ENCODE measurements at places on chromosomes 2 and 18. TPM values are rescaled to one million over a fixed set of nuclear protein-coding genes. Genes with fewer than 3 reads are reported as not detected.

Gene CXCR2
- total RNA-seq: not detected

Gene REG3A
- not detected for total RNA-seq

- DNase-seq: peak; percentile 88
These were observed 36.4 kb downstream of the STK39 start for GRCh38 chr2:168210895-168211570.

DNA sequence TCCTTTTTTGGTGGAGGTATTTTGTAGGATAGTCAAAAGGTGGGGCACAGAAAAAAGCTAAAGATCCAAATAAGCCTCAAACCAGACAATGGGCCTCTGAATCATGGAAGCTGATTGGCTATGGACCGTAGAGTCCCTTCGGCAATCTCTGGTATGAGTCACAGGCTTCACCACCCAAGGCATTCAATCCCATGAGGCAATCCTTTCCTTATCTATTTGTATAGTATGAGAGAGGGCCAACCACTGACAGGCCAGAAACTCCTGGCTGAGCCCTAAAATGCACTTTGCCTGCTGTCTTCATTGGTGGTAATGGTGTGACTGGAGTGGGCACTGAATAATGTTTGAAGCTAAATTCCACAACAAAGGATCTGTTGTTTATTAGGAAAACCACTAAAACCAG, 38.7 kb upstream of the MEX3C start:
- DNase-seq: peak; percentile 91

GRCh38 chr2:85781013-85781332, 27.2 kb downstream of the ATOH8 start:
- no peak for DNase-seq

- no peak for DNase-seq
These were observed 12.1 kb downstream of the AMER3 start for GRCh38 chr2:130767408-130767775.

- no peak for DNase-seq
These were observed 114.6 kb downstream of the MYO5B start for GRCh38 chr18:50080316-50080715.

- DNase-seq: no peak
These were observed 131.3 kb downstream of the LPIN1 start for GRCh38 chr2:11877764-11878163.

DNA sequence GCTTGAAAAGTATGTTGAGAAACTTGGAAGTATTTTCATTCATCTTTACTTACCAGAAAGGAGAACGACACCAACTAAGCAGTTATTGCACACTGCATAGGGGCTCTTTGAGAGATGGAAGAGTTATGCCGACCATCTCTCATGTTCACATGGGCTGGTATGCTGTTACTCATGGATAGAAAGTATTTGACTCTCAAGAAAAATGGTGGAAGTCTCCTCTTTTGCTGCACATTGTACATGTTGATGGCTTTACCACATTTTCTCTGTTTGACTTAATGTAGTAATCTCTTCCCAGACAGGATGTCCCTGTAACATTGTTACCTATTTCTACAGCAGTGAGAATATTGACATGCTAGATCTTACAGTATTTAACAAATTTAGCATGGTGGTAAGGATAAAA, 23.2 kb downstream of the CAB39 start:
- no peak for DNase-seq

DNA sequence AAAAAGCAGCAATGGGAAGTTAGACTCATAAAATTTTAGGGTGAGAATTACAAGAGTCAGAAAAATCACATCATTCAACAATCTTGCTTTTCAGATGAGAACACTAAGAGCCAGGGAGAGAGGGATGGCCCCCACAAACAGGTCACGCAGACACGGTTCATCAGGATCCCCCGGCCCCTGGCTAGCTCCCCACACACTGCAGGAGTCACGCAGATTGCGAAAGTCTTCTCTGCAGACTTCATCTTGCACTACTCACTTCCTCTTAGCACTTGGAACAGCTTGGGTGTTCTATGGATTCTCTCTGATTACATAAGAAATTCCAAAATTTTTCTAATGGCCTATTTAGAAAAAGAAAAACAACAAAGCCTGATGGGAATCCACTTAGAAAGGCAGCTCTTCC, 21.6 kb upstream of the SULT1C2 start:
- peak; percentile 69 for DNase-seq

DNA sequence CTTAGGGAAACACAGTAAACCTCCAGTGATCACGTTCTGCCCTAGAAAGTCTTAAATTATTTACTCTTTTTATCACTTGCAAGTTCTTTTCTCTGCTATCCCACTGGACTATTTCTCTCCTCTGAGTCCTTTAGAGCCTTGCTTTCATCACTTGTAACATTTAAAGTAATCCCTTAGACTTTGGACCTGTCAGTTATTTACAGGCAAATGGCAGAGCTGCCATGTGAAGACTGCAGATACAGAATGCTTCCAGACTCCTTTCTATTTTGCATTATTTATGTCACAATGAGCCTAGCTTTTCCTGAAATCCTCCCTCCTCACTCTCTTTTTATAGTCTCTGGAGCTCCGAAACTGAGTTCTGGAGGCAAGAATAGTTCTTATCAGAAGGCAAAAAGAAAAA, 325.6 kb upstream of the TRIB2 start:
- DNase-seq: peak; percentile 5

DNA sequence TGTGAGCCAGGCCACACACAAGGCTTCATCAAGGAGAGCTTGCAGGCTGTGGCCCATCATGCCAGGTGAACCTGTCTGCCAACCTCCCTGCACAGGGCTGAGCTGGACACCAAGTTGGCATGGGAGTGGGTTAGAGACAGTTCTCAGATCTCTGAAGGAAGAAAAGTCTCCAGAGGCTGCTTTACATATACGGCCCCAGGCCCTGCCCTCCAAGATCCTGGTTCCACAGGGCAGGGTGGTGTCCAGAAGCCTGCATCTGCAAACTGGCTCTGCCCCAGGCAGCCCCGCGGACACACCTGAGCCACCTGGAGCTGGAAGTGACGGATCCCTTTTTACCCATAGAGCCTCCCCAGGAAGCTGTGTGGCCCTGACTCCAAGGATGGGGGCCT, 24.2 kb upstream of the HES6 start:
- DNase-seq: no peak

DNA sequence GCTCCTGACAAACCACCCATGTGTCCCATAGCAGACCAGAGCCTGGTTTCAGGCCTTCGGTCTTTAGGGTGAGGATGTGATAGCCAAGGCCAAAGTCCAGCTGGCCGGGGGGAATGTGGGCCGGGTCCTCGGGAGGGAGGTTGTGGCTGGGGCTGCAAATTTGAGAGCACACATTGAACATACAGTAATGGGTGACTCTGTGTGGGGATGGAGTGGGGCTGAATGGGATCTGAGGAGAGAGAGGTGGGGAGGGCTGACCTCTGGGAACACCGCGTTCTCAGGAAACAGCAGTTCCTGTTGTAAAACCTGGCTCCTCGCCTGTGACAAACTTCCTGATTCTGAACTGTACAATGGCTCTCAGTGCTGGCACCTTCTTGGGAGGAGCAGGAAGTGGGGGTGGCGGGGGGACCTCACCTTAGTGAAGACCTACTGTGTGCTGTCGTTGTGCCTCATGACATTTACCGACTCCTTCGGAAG, 48.8 kb downstream of the MCFD2 start:
- DNase-seq: no peak

DNA sequence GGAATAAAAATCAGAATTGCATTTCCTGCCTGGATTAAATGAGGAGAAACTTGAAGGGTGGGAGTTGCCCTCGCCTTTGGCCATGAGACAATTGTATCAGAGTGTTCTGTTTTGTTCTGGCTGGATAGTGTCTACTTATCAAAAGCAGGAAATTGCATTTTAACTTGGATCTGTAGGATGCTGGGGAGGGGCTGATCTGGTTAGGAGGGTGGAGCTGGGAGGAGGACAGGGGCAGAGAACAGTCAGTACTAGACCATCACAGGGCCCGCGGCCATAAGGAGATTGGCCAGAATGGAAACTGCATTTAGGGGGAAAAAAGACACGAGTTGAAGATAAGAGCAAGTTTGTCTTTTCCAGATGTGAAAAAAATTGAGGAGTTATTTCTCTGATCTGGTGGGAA, 199.1 kb upstream of the POU3F3 start:
- DNase-seq: no peak

DNA sequence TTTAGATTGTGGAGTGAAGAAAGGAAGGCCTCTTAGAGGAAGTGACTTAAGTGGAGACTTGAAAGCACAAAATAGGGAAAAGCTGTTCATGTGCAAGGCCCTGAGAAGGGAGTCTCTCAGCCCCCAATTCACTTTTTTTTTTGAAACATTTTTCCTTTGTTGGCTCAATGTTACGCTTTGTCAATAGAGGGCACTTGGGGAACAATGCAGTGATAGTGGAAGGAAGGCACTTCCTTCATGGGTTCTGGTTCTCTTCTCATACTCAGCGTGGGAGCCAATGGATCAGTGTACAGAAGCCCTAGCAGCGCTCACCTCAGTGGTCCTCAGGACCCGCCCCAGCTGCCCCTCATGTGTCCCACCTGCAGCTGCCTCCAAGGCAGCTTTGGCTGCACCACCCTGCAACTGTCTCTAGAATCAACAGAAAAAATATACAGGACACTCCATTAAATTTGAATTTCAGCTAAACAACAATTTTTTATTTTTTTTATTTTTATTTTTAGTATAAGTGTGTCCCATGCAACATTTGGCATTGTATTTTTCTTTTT, 8.6 kb upstream of the C2orf42 start:
- no peak for DNase-seq

Gene TP53I3
- 22.3 TPM for total RNA-seq

DNA sequence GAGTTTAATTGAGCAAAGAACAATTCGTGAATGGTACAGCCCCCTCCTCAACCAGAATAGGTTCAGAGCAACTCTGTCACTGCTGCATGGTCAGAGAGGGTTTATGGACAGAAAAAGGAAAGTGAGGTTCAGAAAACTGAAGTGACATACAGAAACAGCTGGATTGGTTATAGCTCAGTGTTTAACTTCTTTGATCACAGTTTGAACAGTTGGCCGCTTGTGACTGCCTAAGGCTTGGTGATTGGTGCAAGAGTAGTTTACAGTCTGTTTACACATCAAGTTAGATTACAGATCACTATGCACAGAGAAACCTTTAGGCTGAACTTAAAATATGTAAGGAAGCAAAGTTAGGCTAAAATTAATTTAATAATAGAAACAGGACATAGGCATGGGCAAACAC, 459.2 kb downstream of the KCNJ3 start:
- DNase-seq: no peak

DNA sequence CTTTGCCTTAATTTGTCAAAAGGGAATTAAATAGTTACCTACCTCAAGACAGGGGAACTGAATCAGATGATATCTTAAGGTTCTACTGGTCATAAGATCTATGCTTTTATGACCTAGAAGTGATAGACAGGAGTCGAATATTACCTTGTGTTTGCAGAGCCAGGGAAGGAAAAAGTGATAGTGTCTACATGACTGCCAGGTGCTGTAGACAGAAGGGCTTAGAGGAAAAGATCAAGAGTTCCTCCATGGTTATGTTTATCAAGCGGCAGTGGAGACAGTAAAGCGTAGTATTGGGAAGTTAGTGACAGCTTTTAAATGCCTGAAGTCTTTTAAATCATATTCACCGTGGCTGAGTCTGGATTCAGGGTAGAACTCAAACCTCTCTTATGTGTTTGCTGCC, 11.9 kb downstream of the CRIM1 start:
- DNase-seq: no peak

DNA sequence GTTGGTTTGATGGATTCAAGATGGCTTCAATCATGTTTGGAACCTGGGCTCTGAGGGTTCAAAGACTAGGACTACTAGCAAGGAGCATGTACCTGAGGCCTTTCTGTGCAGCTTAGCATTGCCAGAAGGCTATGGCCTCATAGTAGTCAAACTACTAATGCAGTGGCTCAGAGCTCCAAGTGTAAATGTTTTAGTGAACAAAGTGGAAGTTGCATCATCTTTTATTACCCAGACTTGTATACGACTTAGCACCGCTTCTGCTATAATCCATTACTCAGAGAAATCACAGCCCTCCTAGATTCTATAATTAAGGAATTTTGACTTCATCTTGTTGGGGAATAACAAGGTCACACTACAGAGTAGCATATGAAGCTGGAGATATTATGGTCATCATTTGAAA, 210.5 kb downstream of the ERBB4 start:
- DNase-seq: no peak

DNA sequence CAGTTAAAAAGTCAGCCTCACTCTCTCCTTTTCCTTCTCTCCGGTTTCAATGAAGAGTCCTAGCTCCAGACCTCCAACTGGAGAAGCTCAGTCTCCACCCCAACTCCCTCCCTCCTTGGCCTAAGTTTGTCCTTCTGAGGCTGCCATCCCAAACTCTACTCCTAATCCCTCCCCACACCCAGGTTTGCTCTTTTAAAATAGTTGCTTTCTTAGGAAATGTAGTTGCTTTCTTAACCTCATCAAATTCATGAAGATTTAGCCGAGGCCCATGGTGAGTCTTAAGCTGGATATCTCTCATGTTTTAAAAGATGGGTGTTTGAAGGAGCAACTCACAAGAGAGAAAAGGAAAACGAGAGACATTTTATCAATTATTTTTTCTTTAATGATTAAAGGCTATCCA, 937 bp upstream of the LANCL1 start:
- peak; percentile 80 for DNase-seq

DNA sequence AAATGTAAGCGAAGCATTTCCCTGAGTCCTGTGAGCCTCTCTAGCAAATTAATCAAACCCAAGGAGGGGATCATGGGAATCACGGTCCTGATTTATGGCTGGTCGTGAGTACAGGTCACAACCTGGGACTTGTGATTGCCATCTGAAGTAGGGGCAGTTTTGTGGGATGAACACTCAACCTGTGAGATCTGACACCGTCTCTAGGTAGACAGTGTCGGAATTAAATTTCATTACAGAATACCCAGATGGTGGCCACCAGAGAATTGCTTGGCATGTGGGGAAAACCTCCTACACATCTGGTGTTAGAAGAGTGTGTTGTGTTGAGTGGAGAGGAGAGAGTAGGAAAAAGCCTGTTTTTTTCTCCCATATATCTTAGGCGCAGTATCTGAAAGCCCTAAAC, 12.5 kb downstream of the CAPN14 start:
- DNase-seq: no peak

DNA sequence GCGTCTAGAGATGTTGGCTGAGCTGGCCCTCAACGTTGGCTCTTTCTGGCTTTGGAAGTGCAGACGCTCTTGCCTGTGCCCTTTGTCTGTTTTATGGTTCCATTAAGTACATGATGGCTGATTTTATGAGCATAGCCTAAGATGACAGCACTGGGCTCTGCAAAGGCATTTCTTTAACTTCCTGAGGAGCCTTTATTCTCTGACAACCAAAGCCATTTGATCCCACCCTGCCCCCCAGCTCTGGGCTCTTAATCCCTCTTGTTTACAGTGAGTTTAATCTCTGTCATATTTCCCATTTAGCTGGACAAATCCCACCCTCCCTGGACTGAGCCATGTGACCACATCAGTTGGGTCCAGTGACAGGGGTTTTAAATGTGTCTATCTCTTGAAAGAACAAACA, 195.9 kb downstream of the ACKR3 start:
- DNase-seq: no peak

- DNase-seq: peak; percentile 88
These were observed 367.4 kb downstream of the NCKAP5 start for GRCh38 chr2:133200684-133201421.

Gene PLEK
- under 0.01 TPM for total RNA-seq

GRCh38 chr18:74140582-74140981, 7.1 kb downstream of the FBXO15 start:
- no peak for DNase-seq

GRCh38 chr2:134396493-134396892, 142.6 kb downstream of the MGAT5 start:
- DNase-seq: no peak

- DNase-seq: peak; percentile 82
These were observed 2.3 kb upstream of the PLEKHH2 start for GRCh38 chr2:43634604-43635306.

Data from fibroblast of the aortic adventitia (primary cell).